ENCODE measurements at places on chromosomes 2 and 18.

DNA sequence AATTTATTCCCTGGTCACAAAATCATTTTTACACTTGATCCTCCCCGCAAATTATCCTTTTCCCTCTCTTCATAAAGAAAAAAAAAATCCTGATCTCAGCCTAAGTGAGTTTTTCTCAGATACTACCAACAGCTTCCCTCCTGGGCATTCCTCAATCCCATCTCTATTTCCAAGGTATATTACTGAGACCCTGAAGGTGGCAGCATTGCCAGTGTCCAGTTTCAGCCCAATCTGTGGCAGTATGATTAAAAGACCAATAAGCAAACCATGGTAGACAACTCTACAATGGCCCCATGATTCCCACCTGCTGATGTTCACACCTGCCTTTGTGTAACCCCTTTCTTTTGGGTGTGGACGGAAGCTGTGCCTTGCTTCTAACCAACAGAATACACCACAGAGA, 45.1 kb downstream of the CCDC93 start:
- no peak for DNase-seq

DNA sequence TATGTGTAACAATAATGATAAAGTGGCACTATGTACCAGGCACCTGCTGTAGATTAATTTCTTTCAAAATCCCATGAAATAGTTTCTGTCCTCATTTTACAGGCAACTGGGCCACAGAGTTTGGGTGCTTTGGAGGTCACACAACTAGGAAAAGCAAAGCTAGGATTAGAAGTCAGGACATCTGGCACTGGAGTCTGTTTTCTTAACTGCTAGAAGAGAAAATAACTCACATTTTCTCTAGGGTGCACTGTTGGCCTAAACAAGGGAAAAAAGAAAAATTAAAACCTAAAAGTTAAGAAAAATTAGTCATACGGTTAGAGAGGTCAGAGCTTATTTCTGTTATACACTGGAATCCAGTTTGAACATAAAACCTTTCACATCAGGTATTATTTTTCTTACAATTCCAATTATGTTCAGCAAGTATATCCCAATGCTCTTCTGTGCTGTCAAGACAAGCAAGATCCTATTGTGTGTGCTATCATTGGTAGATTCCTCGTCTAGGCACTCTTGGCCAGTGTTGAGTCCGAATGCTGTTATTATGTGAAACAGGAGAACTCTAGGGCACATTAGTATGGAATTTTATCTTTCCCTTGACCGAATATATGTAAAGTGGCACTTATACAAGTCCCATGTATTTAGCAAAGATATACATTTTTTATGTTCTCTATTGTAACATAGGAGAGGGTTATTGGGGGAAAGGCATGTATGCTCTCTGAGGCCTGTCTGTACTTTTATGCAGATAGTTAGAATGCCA, 1.5 kb upstream of the OSGEPL1 start:
- DNase-seq = no peak

GRCh38 chr18:45059695-45060094, 379.0 kb downstream of the SETBP1 start:
- no peak for DNase-seq

DNA sequence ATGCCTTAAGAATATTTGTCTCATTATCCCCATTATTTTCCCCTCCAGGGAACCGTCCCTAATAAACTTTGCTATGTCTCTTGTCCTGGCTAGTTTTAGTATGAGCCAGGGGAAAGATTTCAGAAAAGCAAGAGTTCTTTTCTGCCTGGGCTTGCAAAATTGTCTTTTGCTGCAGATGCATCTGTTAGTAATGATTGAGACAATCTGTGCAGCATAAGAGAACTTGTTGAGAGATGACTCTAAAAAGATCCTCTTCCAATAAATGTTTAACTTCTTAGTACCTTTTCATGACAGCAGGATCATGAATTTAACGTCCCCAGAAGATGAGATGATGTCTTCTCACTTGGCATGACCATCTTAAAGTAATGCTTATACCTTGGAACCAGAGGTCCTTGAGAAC, 172.5 kb upstream of the CREB1 start:
- DNase-seq = no peak

DNA sequence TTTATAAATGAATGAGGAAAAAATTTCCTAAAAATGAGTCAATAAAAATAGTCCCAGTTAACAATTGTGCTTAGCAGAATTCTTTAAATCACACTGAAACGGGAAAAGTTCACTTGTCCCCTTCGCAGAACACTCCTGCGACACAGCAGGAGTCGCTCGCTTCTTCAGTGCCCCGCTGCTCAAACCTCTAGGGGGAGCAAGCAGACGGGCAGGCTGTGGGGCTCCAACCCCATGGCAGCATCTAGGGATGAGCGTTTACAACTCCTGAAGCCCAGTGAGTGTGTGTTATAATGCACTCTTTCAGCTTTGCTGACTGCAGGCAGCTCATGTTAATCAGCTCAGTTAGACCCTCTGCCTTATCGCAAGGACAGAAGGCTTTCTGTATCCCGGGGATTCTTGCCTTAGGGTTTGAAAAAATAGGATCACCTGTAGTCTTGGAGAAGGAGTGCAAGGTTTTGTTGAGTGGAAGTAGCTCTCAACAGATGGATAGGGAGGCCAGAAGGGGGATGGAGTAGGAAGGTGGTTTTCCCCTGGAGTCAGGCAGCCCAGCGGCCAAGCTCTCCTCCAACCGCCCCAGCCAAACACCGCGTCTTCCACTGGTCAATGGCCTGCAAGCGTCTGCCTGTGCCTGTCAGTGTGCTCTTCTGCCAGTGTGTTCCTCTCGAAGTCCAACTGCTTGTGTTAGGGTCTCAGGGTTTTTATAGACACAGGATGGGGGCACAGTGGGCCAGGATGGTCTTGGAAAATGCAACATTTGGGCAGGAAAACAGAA, 1977.7 kb upstream of the LRRTM1 start:
- no peak for DNase-seq

- no peak for DNase-seq
Observed at GRCh38 chr18:711310-711656, 1.1 kb downstream of the ENOSF1 start.

DNA sequence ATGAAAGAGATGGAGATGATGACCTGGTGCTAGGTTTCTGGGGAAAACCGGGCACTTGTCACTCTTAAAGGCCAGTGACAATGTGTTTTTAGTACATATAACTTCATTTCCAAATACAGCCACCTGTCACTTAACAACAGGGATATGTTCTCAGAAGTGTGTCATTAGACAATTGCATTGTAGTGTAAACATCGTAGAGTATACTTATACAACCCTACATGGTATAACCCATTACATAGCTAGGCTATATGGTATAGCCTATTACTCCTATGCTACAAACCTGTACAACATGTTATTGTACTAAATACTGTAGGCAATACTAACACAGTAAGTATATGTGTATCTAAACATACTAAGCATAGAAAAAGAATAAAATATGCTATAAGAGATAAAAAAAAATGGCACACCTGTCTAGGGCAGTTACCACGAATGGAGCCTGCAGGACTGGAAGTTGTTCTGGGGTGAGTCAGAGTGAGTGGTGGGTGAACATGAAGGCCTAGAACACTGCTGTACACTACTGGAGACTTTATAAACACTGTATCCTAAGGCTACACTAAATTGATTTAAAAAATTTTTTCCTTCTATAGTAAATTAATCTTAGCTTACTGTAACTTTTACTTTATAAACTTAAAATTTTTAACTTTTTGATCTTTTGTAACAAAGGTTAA, 123.2 kb downstream of the THADA start:
- no peak for DNase-seq

- DNase-seq = no peak
Observed at GRCh38 chr2:203252818-203253217, 14.0 kb downstream of the CYP20A1 start.

- DNase-seq = no peak
Observed at GRCh38 chr2:158889135-158889853, 79.1 kb upstream of the TANC1 start.

GRCh38 chr2:65000644-65001043, 11.4 kb downstream of the SLC1A4 start:
- DNase-seq = no peak

GRCh38 chr2:54332386-54332785, 76.4 kb upstream of the TSPYL6 start:
- DNase-seq = no peak

DNA sequence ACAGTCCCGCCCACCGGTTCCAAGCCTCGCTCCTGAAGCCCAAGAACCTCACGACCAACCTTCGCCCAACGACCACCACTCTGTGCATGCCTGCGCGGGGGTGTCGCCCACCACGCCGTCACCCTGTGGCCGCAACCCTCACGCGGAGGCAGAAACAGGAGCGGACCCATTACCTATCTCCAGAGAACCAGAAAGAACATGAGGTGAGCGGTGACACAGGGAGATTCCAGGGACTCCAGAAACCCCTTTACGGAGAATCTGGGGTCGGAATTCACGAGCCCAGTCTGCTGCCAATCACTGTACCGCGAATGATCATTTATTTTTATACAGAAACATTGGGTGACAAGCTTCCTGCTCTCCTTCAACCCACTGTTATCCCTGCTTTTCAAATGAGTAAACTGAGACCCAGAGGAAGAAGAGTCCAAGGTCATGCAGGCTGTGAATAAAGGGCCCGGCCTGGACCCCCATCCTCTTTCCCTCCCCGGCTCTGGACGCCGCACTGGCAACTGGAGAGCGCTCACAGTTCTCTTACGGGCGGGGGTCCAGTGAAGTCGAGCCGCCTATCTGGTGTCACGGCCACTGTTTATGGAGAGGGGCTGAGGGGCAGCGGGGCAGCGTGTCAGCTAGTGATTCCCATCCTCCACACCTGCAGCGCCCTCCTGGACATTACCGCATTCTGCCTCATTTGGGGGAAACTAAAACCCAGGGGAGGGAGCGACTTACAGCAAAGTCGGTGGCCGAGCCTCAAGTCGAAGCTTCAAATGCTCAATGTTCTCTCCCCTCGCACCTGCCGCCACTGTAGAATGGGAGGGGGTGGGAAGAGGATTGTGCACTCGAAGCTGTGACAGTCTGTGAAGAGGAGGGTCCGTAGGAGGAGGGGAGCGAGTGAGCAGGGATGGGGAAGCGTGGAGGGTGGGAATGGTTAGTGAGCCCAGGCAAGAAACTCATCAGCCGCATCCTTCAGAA, 723 bp upstream of the SLC30A3 start:
- DNase-seq = no peak
